ENCODE measurements at places on chromosomes 6 and 20.

DNA sequence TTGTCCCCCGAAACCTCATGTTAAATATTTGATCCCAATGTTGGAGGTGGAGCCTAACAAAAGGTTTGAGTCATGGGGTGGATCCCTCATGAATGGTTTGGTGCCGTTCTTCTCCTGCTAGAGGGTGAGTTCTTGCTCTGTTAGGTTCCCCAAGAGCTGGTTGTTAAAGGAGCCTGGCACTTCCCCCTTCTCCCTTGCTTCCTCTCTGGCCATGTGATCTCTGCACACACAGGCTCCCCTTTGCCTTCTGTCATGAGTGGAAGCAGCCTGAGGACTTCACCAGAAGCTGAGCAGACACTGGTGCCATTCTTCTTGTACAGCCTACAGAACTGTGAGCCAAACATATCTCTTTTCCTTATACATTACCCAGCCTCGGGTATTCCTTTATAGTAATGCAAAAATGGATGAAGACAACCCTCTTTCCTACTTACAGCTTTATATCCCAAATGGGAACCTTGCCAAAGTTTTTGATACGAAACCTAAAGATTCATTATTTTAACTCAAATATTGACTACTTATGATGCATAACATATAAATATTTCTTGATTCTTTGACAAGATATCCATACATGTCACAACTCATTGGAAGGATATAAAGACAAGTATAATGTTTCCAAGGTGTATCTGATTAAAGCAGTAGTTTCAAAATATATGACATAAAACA is 61.0 kb downstream of the RNF182 start:
- no peak for DNase-seq

GRCh38 chr6:143026696-143027449 is 33.8 kb upstream of the AIG1 start:
- DNase-seq = peak; percentile 33

GRCh38 chr6:45438849-45439406 is 61.2 kb upstream of the SUPT3H start:
- no peak for DNase-seq

DNA sequence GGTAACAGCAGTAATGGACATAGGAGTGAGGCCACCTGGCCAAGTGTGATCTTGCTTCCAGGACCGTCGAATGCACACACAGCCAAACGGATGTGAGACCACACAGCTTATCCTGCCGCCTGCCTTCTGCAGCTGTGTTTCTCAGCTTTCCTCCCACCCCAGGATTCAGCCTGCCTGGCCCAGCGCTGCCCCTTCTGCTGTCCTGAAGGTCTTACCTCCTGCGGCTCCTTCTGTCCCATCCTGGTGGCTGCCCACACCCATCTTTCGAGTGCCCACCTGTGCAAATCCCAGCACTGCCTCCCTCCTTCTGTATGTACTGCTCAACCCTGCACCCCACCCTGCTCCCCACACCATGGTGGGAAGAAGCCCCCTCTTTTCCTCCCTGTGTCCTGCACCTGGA is 49.4 kb upstream of the DACT2 start:
- DNase-seq = no peak

- DNase-seq = no peak
These were observed 238.7 kb upstream of the THEMIS start for GRCh38 chr6:128139519-128139918.

DNA sequence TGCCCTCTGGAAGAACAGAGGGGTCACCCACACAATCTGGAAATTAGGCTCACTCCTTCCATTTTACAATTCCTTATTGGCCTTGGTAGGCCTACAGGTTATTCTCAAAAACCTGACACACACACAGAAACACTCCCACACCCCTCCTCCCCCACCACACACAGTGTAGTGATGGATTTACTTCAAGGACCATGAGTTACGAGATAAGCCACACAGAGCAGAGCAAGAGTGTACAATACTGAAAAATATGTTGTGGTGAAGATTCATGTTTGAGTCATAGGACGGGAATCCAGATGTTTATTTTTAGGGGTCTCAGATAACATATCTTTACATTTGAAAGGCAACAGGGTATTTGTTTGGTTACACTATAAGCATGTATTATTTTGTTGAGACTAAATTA is 291.9 kb downstream of the PLCB1 start:
- DNase-seq = no peak

DNA sequence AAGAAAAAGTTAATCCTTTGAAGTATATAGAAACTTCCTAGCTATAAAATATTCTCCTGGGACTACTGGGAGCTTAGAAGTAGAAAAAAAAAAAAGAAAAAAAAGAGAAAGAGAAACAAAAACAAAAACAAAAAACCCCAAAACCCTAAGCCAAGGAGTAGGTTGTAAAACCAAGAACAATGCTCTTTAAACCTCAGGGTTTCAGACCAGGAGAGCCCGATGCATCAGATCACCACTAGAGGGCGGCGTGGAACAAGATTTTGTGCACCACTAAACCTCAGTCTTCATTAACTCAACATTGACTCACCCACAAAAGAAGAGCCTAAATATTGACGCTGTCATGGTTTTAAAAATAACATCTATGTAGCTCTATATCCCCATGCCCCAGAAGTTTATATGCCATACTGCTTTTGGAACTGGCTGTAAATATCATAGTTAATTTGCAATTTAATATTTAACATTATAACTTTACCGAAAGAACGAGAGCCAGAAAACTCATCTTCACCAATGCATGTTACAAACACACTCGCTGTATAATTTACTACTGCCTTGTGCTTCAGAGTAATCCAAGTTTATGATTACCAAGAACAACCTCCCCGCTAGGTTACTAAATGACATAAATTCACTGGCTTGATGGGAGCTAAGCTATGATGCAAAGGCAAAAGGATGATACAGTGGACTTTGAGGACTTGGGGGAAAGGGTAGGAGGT is 19.2 kb downstream of the MCUR1 start:
- peak; percentile 89 for DNase-seq

- no peak for DNase-seq
These were observed 21.1 kb downstream of the CHMP4B start for GRCh38 chr20:33832103-33832804.

DNA sequence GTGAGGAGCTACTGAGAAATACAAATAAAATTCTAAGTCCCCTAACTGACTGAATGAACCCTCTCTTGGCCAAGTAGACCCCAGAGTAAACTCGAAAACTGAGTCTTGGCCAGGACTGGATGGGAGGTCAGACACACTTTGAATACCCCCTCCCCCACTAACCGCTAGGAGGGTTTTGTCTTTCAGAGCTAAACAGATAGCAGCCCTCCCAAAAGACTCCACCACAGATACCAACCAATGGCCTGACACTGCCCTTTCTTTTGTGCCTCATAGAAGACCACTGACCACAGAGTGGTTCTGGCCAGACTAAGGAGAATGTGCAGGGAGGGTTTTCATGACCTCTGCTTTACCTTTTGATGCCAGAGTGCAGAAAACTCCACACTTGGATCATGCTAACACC is 42.1 kb downstream of the SPACA1 start:
- DNase-seq = no peak

DNA sequence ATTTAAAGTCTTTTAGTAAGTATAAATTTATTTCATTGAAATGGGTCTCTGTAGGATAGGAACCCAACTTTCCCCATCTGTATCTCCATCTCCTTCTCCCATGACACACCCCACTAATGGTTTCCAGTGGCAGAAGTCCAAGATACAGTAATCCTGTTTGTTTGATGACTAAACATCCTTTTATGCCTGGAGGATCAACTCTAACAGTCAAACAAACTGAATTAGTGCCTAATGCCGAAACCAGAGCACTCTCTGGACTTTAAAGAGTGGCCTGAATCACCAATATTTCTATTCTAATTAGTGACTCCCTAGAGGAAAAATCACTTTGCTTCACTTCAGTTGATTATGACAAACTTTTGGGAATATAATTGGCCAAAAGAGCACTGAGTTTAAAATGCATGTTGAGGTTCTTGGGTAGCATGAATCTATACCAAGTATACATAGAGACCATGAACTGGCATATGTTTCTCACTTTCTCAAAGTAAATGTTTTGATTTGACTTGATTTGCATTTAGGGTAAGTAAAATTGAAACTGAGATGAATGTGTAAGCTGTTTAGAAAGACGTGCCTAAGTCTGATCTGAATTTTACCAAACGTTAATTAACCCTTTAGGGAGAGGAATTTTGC is 776.4 kb upstream of the NRSN1 start:
- DNase-seq = no peak

- DNase-seq = no peak
These were observed 64.0 kb downstream of the FYN start for GRCh38 chr6:111809264-111809663.

GRCh38 chr6:167921831-167922230 is 75.6 kb upstream of the KIF25 start:
- no peak for DNase-seq

DNA sequence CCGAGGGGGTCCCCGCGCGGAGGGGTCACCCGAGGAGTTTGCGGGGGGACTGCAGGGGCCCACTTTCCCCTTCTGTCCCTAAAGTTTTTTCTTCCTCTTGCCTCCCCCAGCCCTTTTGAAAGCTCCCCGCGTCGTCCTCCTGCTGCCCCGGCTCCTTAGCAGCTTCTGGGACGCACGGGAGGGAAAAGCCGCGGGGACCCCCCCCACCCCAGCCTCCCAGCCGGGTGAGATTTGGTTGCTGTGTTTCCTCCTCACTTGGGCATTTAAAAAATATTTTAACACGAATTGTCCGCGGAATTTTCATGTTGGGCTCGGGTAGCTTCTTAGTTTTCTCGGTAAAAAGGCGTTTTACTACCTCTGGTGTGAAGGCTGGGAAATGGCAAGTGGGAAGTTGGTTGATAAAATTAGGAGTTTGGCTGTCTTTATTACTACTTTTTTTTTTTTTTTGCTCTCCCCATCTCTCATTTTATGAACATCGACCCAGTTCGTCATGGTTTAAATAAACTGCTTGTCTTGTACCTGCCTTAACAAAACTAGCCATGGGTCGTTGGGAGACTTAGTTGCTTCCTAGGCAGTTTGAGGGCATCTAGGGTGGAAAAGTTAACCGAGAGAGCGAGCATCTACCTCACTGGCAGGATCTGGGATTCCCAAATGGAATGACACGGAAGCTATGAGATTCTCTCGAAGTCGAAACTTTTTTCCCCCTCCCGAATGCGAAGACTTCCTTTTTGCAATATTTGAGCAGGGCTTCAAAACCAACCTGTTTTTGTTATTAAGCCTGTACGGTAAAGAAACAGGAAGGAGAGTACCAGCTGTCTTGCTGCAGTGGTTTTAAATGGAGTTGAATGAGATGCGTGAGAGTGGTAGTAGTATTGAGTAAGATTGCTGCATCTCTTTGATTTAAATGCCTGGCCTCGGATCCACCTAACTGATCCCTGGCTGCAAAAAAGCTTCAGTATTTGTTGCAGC is 868 bp downstream of the NCOA3 start:
- DNase-seq = no peak
